ENCODE measurements at places on chromosomes 1 and 21. TPM values are rescaled to one million over a fixed set of nuclear protein-coding genes. Genes with fewer than 3 reads are reported as not detected.

DNA sequence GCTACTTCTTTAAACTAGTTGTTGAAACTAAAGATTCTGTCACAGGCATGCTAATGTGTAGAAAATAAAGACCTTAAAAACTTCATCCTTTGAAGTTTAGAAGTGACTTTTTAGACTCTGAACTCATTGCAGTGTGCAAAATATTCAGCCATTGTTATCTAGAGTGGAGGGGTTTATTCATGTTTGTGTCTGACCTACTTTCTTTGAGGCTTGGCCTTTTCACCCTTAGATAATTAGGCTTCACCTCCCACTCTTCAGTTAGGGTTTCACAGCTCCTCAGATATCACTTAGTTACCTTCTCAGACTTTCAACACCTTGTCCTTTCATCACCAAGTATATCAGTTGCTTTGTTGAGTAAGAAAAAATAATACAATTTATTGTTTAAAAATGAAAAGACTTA lies 75.9 kb downstream of the IVNS1ABP start:
- no peak for DNase-seq

The SELL gene
- 0.24 TPM for total RNA-seq

GRCh38 chr1:228362884-228363450 lies 43.7 kb downstream of the TRIM11 start:
- peak; percentile 15 for DNase-seq

DNA sequence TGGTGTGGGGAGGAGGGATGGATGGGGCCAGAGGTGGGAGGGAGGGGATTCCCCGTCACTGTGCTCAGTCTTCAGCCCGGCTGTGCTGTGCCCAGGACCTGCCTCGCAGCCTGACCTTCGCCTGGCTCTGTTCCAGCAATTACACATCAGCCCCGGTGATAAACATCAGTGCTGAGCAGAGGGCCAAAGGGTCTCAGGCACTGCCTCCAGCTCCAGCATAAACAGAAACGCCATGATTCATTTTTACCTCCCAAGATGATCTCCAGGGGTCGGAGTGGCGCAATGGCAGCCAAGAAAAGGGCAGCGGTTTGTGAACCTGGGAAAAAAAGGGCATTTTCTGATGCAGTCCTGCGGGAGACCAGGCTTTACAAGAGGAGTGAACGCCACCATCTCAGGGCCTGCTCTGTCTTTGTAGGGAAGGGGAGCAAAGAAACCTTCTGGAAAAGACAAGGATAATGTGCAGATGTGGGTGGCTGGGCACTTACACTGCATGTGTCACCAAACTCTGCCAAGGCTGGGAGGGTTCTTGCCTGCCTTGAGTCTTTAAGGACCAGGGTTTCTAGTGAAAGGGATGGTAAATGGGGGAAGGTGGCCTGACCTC lies 28.1 kb downstream of the SHISA4 start:
- peak; percentile 66 for DNase-seq

GRCh38 chr1:199691540-199691939 lies 336.0 kb upstream of the NR5A2 start:
- no peak for DNase-seq

The RBP7 gene
- total RNA-seq = 8.0 TPM

The CNIH4 gene
- 24.5 TPM for total RNA-seq

DNA sequence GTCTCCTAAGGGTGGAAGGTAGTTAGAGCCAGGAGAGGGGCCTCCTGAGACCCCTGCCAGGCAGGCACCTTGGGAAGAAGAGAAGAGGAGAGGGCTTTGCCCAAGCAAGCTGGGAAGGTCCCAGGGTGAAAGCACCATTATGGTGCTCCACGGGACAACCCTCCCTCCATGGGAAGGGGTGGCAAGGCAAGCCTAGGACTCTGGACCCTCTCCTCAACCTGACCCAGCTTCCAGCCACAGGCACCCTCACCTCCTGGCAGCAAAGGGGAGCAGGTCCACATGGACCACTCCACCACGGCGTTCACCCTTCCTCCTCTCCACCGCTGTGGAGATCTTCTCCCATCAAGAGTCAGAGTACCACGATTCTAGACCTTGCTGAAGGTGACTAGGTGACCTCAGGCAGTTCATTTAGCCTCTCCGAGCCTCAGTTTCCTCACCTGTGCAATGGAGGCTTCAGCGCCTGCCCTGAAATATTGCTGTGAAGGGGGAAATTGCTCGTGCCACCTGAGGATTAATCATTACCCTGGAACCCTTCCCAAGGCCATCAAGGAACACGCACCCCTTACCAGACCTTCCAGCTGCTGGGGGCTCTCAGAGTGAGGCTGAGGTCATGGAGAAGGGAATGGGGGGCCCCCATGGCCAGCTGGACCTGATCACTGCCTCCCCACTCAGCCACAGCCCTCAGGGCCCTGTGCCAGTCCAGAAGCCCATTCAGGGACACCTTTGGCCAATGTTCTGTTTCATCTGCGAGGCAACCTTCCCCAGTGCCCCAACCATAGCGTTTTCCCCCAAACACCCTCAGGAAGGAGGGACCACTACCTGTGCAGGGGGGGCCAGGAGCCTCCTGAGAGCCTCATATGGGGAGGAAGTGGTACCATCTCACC lies 1.6 kb downstream of the RAP1GAP start:
- no peak for DNase-seq

DNA sequence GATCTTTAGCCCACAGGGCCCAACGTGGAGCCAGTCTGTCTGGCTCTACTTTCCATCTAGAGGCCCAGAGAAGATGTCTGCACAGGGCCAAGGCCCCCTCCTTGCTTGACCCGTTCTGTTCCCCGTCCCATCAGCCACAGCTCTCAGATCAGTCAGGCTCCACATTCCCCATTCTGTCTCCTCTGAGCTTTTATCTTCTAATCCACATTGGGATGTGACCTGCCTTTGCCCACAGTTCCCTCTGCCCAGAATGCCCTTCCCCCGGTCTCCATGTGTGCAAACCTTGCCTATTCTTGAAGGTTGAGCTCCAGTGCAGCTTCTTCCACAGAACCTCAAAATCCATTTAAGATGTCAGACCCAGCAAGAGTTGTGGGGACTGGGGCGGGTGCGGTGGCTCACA lies 53.3 kb upstream of the WASF2 start:
- DNase-seq = no peak

GRCh38 chr1:167561753-167562152 lies 8.2 kb upstream of the CREG1 start:
- DNase-seq = no peak

GRCh38 chr1:152917794-152918193 lies 9.4 kb downstream of the IVL start:
- DNase-seq = no peak

GRCh38 chr1:17763995-17764394 lies 8.9 kb downstream of the ACTL8 start:
- no peak for DNase-seq

- no peak for DNase-seq
Observed at GRCh38 chr21:42135386-42136052, 64.4 kb downstream of the UMODL1 start.

DNA sequence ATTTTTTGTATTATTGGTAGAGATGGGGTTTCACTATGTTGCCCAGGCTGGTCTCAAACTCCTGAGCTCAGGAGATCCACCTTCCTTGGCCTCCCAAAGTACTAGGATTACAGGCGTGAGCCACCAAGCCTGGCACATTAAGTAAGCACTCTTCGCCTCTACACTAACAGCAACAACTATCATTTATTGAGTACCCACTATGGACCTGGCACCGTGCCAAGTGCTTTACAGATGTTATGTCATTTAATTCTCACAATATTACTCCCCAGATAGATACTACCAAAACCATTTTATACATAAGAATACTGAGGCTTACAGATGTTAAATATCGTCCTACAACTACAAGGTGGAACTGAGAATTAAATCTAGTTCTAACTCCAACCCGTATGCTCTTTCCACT lies 50.1 kb downstream of the TUT4 start:
- DNase-seq = no peak

DNA sequence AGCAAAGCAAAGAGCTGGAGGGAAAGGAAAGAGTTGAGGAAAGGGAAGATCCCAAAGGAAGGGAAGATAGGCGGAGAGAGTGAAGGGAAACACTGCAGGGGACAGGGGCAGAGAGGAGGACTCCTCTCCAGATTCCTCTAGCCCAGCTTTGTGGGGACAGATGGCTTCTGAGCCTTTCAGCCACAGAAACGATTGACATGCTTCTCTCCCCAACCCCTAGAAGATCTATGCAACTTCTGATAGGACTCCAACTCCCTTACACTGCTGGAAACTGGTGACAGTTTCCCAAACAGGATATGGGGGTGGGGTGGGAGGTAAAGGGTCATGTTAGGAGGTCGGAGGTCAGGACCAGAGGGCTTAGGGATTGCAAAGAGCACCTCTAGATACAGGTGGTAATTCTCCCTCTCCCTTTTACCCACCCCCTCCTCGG lies 6.5 kb downstream of the MEX3A start:
- DNase-seq = no peak

GRCh38 chr1:65265651-65266351 lies 43.5 kb upstream of the DNAJC6 start:
- DNase-seq = no peak

The TNFSF18 gene
- not detected for total RNA-seq

- DNase-seq = no peak
Observed at GRCh38 chr1:145959957-145960467, 2.2 kb upstream of the LIX1L start.

GRCh38 chr1:93552741-93553455 lies 105.0 kb downstream of the FNBP1L start:
- no peak for DNase-seq

DNA sequence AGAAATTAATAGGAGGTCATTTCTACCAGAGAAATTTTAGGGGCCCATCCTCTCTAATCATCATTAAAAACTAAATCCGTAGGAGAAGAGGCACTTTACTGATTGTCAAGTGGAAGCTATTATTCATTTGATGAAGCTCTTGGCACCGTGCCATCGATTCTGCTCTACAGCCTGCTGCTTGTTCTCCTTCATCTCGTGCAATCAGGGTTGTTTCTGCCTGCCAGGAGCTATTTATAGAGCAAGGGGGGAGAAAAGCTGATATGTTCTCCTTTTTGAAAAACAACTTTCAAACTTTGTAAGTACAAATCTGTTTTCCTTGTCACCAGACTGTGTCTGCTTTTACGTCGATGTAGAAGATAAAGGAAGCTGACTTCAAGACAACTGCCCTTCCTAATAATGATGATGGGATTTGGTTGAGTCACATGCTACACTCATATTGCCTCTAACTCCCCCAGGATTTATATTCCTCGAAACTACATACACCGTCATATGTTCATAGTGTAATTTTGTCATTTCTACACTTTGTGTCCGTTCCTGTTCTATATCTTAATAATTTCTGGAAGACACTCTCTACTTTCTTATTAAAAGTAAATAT lies 169.6 kb upstream of the LHX8 start:
- DNase-seq = no peak

DNA sequence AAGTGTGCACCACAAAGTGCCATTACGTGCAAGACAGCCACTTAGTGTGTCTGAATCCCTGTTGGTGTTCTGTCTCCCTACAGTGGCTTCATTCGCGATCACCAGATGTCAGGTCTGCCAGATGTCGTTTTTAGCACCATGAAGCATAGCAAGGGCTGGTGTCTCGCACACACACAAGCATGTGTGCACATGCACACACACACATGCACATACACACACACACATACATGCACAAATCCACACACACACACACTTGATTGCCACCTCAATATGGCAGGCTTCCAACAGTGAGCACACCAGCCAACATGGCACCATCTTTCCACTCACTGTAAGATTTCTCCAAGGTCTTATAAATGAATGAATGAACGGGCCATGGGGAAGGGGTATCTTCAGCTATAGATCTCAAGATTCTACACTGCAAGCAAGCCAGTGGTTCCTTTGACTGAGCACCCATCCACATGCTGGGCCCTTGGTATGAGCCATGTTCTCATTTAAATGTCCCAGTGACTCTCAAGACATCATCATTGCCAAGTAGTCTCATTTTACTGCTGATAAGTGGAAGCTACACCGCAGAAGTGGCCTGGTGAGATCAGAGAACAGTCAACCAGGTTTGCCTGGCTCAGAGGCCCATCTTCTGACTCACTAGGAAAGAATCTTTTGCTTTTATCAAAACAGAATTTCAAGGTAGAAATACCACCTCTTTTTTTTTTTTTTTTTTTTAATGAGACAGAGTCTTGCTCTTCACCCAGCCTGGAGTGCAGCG lies 84.9 kb downstream of the SIM2 start:
- no peak for DNase-seq

The MYOC gene
- 6.1 TPM for total RNA-seq

GRCh38 chr1:187838335-187839293 lies 1009.9 kb downstream of the PLA2G4A start:
- no peak for DNase-seq
